ENCODE measurements at places on chromosomes 5 and 9.

GRCh38 chr5:54902791-54903473 lies 82.5 kb downstream of the ESM1 start:
- no peak for DNase-seq

DNA sequence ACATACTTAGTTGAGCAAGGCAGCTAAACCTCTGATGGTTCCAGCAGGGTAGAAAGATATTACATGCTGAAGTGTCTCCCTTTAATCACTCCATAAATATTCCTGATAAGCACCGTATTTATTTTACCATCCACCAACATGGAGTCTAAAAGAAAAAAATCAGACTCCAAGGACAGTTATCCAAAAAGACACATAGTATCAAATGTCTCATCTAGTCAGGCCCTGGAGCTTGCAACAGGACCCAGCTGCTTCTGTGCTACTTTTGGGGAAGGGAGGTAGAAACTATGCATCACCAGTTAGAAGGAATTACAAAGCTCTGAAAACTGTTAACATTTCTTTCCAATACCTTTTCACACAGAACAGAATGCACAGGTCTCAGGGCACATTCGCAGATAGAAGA lies 88.1 kb downstream of the S1PR3 start:
- DNase-seq, result no peak

DNA sequence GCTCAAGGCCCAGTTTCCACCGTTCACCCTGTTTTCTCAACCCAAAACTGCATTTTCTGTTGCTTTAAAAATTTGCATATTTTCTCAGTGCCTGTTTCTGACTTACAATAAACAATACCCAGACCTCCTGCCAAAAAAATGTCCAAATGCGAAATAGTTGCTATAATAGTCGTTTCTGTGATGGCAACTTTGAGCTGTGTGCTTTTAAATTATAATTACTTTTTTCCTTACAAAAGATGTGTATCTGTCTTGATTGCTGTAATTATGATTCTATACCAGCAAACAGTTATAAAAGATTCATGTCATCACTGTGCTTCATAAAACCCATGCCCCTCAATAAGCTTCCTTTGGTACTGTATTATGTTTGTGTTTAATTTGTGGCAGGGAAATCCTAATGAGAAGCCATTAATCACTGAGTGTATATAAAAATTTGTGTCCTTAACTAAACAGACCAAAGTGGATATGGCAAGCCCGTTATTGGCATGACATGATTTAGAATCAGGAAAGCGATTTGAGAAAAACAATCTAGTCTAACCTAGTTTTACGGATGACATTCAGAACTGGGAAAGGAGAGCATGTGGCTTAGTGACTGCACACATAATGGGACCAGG lies 5.4 kb upstream of the SLC1A3 start:
- no peak for DNase-seq

- DNase-seq, result no peak
Measured at GRCh38 chr5:72542695-72543094, 35.5 kb upstream of the ZNF366 start.

GRCh38 chr5:160970605-160971191 lies 118.7 kb upstream of the ATP10B start:
- no peak for DNase-seq

- no peak for DNase-seq
Measured at GRCh38 chr9:86599561-86599960, 245.4 kb upstream of the TUT7 start.

DNA sequence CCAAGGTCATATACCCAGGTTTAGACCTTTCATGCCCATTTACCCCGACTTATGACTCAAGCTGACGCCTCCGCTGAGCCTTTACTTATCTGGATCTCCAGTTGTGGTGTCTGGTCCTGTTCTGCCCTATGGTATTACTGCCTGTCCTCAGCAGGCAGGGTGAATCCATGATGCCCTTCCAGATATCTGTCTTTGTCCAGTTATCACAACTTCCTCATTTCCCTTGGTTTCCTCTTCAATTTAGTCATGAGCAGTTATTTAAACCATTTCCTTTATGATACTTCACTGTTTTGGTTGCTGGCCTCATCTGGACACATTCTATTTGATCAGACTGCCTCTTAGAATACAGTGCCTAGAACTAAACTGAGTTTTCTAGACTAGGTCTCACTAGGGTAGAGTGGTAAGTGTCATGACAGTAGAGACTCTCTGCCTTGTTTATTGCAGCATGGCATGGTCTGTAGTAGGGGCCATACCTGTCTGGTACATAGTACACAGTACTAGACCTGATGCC lies 93.3 kb downstream of the MELK start:
- DNase-seq, result no peak

GRCh38 chr9:75128535-75128934 lies 40.2 kb downstream of the OSTF1 start:
- DNase-seq, result no peak

GRCh38 chr5:178433273-178433775 lies 156.9 kb downstream of the COL23A1 start:
- DNase-seq, result no peak

- DNase-seq, result no peak
Measured at GRCh38 chr5:57416278-57416994, 66.2 kb downstream of the ACTBL2 start.

- DNase-seq, result no peak
Measured at GRCh38 chr5:55680353-55680752, 31.8 kb downstream of the SLC38A9 start.

- no peak for DNase-seq
Measured at GRCh38 chr9:2889023-2889422, 45.1 kb upstream of the PUM3 start.

DNA sequence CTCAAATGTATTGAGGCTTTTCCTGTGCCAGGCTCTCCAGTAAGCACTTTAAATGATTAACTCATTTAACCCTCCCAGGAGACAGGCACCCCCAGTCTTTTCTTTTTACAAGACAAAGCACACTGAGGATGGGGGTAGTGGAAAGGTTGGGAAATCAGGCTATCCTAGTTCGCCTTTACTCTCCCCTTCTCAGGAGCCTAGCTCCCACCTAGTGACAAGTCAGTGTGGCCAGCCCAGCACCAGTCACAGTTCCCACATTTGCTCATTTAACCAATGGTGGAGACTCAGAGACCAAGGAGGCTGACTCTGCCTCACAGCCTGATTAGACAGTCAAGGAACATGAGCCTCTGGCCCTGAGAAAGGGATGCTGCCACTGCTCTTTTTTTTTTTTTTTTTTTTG lies 3.5 kb downstream of the ALDH7A1 start:
- DNase-seq, result no peak

DNA sequence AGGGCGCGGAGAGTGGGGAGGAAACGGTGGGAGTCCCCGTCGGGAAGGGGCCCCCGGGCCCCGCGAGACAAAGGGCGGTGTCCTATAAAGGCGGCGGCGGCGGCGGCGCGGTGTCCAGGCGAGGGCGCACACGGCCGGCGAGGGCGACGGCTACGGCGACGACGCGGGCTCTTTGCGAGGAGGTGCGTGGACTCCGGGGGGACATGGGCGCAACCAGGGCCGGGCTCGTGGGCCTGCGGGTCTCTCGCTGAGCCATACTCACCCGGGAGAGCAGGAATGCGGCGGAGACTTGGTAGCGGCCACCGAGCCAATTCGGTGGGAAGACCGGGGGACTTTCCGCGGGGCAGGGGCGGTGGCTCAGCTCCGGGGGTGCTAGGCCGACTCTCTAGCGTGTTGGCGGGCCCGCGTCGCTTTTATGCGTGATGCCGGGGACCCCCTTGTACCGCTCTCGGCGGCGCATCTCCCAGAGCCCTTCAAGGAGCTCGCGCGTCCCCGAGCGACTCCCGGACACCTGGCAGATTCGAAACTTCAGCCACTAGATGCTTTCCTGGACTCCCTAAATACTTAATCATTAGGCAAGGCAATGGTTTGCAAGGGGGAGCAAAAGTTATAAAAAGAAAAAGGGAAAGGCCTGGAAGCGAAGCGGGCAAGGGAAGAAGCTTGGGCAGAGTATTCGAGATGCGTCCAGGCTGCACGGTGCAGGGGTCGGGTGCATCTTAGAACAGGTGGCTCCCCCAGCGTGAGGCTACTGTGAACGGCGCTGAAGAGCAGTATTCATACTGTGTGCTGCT lies 5.9 kb upstream of the TAL2 start:
- no peak for DNase-seq

DNA sequence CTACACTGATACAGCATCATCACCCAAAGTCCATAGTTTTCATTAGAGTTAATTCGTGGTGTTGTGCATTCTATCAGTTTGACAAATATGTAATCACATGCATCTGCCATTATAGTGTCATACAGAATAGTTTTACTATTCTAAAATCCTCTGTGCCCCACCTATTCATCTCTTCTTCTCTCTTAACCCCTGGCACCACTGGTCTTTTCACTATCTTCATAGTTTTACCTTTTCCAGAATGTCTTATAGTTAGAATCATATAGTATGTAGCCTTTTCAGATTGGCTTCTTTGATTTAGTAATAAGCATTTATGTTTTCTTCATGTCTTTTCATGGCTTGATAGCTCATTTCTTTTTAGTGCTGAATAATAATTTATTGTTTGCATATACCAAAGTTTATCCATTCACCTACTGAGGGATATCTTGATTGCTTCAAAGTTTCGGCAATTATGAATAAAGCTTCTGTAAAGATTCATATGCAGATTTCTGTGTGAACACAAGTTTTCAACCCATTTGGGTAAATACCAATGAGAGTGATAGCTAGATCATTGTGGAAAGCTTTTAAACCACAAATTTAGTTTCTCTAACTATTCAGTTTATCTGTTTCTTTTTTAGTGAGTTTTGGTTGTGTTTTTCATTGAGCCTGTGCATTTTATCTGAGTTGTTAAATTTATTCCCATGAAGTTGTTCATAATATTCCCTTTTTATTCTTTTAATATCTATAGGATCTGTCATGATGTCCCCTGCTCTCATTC lies 84.9 kb downstream of the RALGPS1 start:
- DNase-seq, result no peak

DNA sequence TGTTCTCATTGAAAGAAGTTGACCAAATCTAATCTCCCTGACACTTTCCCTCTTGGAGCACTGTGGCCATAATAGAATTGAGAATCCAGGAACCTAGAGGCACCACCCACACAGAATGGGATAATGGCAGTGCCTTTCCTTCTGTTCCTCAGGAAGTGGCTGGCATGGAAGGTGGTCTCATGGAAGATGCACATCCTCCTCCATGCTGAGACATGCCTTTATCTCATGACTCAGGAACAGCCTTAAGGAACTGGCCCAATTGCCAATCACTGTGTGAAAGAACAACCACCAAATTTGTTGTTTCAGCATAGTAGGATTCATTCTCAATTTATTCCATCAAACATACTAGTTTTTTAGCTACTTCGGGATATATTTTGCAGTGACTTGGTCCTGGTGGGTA lies 137.5 kb upstream of the RASGRF2 start:
- DNase-seq, result no peak

GRCh38 chr5:3484836-3485235 lies 110.8 kb upstream of the IRX1 start:
- no peak for DNase-seq

DNA sequence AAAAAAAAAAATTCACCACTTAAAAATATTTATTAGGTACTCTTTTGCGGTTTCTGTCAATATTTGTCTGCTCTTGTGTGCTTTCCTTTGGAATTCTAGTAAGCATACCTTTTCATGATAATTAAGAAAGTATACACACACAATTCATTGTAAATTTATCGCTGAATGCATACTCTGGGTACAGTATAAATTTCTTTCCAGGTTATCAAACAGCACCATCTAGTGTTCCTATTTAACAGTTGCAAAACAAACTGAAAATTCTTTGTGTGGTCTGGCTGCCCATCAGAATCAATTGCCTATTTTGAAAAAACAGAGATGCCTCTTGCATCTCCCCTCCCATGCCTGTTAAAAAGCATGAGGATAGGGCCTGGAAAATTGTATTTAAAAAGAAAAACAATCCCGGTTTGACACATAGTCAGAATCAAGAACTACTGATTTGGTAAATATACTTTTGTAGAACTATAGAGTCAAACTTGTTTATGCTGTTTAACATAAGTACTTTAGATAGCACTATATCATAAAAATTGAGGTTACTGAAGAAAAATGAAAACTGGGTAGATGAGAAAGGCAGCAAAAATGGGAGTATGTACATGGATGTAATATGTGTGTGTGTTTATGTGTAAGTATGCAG lies 16.2 kb downstream of the PGGT1B start:
- DNase-seq, result no peak

- no peak for DNase-seq
Measured at GRCh38 chr5:168793841-168794837, 215.0 kb upstream of the PANK3 start.

- DNase-seq, result no peak
Measured at GRCh38 chr9:13845460-13845859, 468.5 kb downstream of the NFIB start.

DNA sequence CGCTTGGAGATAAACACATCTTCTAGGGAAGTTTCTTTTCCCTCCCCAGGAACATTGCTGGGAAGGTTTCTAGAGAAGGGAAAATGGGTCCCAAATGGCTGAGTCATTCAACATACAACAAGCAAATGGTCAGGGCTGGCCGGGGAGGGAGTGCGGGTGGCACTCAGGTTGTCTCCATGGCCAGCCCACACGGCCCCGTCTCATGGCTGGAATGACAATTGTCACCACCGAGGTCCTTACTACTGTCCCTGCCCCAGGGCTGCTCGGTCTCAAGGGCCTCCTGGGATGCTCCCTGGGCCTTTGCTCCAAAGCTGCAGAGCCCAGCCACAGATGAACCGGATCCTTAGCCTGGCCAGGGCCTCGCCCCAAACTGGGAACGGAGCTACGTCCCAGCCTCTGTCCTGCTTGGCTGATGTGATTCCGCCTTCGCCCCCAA lies 121.9 kb downstream of the FGF18 start:
- DNase-seq, result no peak

- no peak for DNase-seq
Measured at GRCh38 chr9:31486630-31487029, 897.8 kb upstream of the ACO1 start.

DNA sequence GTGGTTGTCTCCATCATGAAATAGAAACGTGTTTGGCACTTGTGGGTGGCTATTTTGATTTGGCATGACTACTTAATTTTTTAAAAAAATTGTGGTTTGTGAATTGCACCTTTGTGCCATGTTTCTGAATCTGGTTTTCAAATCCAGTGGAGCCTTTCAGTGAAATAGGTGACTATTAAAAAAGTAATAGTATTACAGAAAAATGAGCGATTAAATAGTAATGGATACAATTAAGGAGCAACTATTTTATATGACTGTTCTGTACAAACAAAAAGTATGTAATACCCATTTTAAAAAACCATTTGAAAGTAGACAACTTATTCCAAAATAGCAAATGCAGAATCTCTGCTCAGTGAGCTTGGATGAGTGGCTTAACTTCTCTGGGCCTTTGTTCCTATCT lies 3.0 kb downstream of the SOWAHA start:
- DNase-seq, result no peak

GRCh38 chr5:37814699-37815098 lies 25.1 kb downstream of the GDNF start:
- DNase-seq, result no peak
